A375 (cell line): ENCODE measurements at places on chromosomes 7 and 10. TPM values are rescaled to one million over a fixed set of nuclear protein-coding genes. Genes with fewer than 3 reads are reported as not detected.

The POLR2J gene
- 73.1 and 79.1 TPM in 2 replicates for total RNA-seq

The PSMC2 gene
- total RNA-seq = 164 and 189 TPM in 2 replicates

The ANKRD22 gene
- total RNA-seq = not detected in 2 replicates

The FASTK gene
- 93.0 and 94.2 TPM in 2 replicates for total RNA-seq

The ATOH7 gene
- 0.23 and 0.90 TPM in 2 replicates for total RNA-seq

The GPR26 gene
- total RNA-seq = not detected in 2 replicates

The MKX gene
- total RNA-seq = 0.05 and 0.11 TPM in 2 replicates

The CCDC186 gene
- 4.9 and 7.0 TPM in 2 replicates for total RNA-seq

The GSAP gene
- 5.9 and 6.1 TPM in 2 replicates for total RNA-seq

The ANKRD61 gene
- 0.19 TPM in 1 of 2 replicates, not detected in the other for total RNA-seq

The OPN1SW gene
- not detected in 2 replicates for total RNA-seq

The SPDYE1 gene
- not detected in 2 replicates for total RNA-seq

The HOXA10 gene
- 14.8 and 16.1 TPM in 2 replicates for total RNA-seq

The EPHB6 gene
- total RNA-seq = not detected in 2 replicates

The CYP2C8 gene
- total RNA-seq = not detected in 2 replicates

The DAGLB gene
- 24.5 and 31.8 TPM in 2 replicates for total RNA-seq

The MUC3A gene
- not detected in 2 replicates for total RNA-seq

The SVOPL gene
- total RNA-seq = not detected in 2 replicates

The TLX1 gene
- total RNA-seq = not detected in 2 replicates

The CNPY1 gene
- not detected in 2 replicates for total RNA-seq

The MMRN2 gene
- total RNA-seq = 4.1 and 6.3 TPM in 2 replicates

The SPDYE6 gene
- total RNA-seq = not detected in 2 replicates

The SEMA3C gene
- total RNA-seq = 70.1 and 70.5 TPM in 2 replicates

The WNT8B gene
- 0.08 and 0.11 TPM in 2 replicates for total RNA-seq

The PIK3CG gene
- total RNA-seq = 0.30 TPM in 1 of 2 replicates, not detected in the other

The CALHM3 gene
- 0.34 and 1.2 TPM in 2 replicates for total RNA-seq

The SLC26A3 gene
- total RNA-seq = not detected in 2 replicates

The HMX2 gene
- total RNA-seq = not detected in 2 replicates

The NRP1 gene
- 112 and 118 TPM in 2 replicates for total RNA-seq

The TBXAS1 gene
- total RNA-seq = 11.9 and 24.0 TPM in 2 replicates

The HTRA1 gene
- 22.7 and 26.2 TPM in 2 replicates for total RNA-seq

The INA gene
- not detected in 2 replicates for total RNA-seq

The NACAD gene
- 0.41 and 0.45 TPM in 2 replicates for total RNA-seq

The FAM25A gene
- not detected in 2 replicates for total RNA-seq

The CDH23 gene
- 0.05 and 2.0 TPM in 2 replicates for total RNA-seq

The LIPK gene
- total RNA-seq = not detected in 2 replicates

The COL13A1 gene
- total RNA-seq = 59.4 and 61.0 TPM in 2 replicates

The CFAP46 gene
- not detected in 2 replicates for total RNA-seq

The COX19 gene
- total RNA-seq = 13.1 and 14.7 TPM in 2 replicates

The VWA2 gene
- not detected in 2 replicates for total RNA-seq

The C10orf67 gene
- total RNA-seq = not detected in 2 replicates

The PLAC9 gene
- total RNA-seq = 0.34 TPM in 1 of 2 replicates, not detected in the other

The CRPPA gene
- 0.64 and 1.5 TPM in 2 replicates for total RNA-seq

The TFR2 gene
- total RNA-seq = 0.04 TPM in 1 of 2 replicates, not detected in the other
